ENCODE measurements at places on chromosomes 5 and 9. TPM values are rescaled to one million over a fixed set of nuclear protein-coding genes. Genes with fewer than 3 reads are reported as not detected.
A peak's percentile ranks its signal among the peaks of the same experiment; 100 is the strongest.

DNA sequence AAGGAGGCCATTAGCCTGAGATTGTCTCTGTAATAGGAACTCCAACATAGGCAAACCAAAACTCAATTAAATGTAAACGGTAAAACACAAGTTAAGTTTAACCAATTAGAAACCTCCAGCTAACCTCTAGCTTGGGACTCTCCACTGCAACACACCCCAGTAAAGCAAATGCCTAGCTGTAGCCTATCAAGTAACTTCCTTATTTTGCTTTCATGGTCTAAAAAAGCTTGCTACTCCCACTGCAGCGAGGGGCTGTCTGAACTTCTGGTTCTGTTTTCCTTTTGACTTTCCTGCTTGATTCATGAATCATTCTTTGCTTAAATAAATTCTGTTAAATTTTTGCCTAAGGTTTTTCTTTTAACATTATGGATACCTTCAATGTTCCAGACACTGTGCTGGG is 24.4 kb upstream of the C5orf46 start:
- no peak for DNase-seq

Gene HACD4
- not detected for total RNA-seq

DNA sequence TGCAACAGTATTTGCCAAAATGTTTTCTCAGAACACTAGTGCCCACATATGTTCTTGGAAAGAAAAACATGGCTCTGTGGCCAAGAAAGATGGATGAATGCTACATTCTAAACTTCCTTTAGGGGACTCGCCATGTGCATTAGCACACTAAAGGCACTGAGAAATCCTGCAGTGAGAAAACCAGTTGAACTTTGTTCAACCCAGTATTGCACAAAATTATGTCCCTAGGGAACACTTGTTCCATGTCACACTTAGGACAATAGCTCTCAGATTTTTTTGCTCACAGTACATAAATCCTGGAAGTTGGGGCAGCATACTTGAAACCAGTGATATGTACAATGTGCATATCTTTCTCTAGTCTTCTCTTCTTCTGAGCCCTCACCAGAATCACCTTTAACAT is 96.6 kb downstream of the ADRB2 start:
- no peak for DNase-seq

Gene SEMA5A
- 20.4 TPM for total RNA-seq

Gene PFN3
- total RNA-seq: not detected

DNA sequence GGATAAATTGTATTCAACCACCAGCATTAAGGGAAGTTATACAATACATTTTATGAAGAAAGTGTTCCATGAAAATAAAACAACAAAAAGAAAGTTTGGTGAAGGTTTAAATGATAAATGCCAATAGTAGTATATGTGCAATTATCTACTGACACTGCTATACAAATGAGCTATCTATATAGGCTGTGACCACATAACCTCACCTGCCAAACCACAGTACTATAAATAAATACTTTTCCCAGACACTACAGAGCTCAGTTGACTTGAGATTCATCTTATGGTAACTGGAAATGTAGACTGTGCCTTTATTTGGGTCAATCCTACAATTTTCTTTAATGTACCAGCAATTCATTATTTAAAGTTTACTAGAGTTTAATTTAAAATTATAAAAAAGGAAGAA is 81.0 kb upstream of the CCDC152 start:
- DNase-seq: no peak

- peak; percentile 51 for DNase-seq
Observed at GRCh38 chr9:70081120-70081495, 37.5 kb downstream of the MAMDC2 start.

GRCh38 chr9:34957492-34958410 is at the start of gene PHF24:
Gene PHF24 (plus strand): TSS chr9:34958285. CDS start chr9:34971299, 13,014 bp downstream.
- DNase-seq: no peak

Gene PCDHGA2
- total RNA-seq: 0.99 TPM

DNA sequence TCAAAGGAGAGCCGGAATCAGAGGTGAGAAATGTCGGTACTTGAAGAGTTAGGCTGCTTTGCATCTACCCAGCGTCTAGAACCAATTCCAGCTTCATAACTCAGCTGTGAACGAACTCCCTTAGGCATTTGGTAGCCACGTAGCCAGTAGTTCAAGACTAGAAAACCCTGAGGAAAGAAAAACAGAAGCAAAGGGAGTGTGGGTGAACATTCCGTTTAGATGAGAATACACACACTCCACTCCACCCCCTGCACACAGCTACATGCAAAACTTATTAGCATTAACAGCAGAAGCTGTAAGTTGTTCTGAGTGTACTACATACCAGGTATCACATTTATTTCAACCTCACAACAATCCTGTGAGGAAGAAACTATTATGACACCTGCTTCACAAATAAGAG is 78.3 kb downstream of the SMIM23 start:
- DNase-seq: no peak

GRCh38 chr9:23662320-23662719 is 163.7 kb downstream of the ELAVL2 start:
- no peak for DNase-seq

GRCh38 chr9:128254855-128255759 is 20.7 kb downstream of the GOLGA2 start:
- DNase-seq: peak; percentile 29

- DNase-seq: no peak
Observed at GRCh38 chr5:157611571-157612476, 36.2 kb upstream of the ADAM19 start.

Gene KIF4B
- 0.02 TPM for total RNA-seq

DNA sequence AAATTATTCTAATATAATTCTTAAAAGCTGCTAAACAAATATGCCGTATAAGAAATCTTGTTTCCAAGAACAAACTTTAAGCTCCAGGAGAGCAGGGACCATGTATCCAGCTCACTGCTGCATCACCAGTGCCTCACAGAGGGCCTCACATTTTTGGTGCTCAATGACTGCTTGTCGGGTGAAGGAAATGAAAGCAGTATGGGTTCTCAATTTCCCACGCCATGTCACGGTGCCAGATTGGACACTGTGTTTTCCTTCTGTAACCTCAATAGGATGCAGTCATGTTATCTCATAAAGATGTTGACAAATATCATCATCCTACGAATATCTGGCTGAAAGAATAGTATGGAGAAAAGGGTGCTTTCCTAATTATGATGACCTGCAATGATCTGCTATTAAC is 64.7 kb downstream of the POU5F2 start:
- DNase-seq: no peak

DNA sequence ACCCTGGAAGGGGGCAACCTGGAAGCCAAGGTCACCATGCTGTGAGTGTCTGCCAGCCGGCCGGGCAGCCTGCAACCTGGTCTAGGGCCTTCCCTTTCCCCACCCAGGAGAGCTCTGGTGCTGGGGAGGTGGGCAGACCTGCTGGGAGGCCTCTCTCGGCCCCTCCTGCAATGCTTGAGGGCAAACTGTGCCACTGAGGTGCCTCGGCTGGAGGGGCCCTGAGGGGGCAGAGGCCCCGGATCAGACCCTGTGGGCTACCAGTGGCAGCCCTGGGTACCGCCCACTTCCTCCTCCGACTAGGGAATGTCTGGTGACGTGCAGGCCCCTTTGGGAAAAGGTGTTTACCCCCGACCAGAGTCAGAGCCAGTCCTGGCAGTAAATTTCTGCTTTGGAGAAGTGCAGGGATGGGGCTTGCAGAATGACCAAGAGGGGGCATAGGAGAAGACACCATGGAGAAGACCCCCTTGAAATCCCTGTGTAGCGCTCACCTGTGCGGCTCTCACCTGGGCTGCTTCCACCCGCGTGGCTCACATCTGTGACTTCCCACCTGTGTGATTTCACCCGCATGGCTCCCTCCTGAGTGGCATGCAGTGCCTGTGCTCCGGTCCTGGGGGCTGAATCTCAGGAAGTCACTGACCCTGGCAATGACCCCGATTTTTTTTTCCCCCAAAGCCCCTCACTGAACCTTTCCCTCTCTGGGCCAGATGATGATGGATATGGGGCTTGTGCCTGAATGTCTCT is 1.1 kb downstream of the LCN1 start:
- DNase-seq: no peak

- DNase-seq: no peak
Observed at GRCh38 chr9:127910613-127911205, 6.1 kb downstream of the ST6GALNAC4 start.

GRCh38 chr5:35835796-35836742 is 20.6 kb upstream of the IL7R start:
- DNase-seq: no peak

Gene GPR150
- total RNA-seq: not detected

GRCh38 chr5:150589862-150590601 is 50.4 kb upstream of the SYNPO start:
- DNase-seq: no peak

Gene CER1
- not detected for total RNA-seq

DNA sequence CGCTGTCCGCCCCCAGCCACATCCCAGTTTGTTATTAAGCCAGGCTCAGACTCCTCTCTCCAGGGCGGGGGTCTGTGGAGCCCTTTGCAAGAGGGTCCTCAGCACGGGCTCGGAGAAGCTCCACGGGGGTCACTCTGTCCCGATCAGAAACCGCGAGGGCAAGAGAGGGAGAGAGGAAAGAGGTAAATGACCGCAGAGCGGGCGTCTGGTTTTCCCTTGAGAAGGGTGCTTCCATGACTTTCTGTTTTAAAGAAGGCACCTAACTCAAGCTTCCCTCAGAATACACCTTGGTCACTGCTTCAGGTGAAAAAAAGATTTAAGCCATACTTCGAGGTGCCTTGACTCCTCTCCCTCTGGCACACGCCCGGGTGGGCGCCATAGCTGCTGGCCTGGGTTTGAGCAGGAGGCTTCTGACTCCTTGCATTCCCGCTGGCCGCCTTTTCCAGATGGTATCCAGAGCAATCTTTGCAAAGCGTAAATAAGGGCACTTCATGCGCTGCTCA is 5.8 kb upstream of the TERT start:
- DNase-seq: no peak

GRCh38 chr5:107263387-107264018 is 407.2 kb downstream of the EFNA5 start:
- no peak for DNase-seq

- DNase-seq: peak; percentile 31
Observed at GRCh38 chr9:84978661-84979060, 309.1 kb downstream of the NTRK2 start.

Measured in H4 (cell line).